A549 treated with Hydrocortisone at 1 μM for 4 hours (cell line): ENCODE measurements at places on chromosomes 12 and 14. TPM values are rescaled to one million over a fixed set of nuclear protein-coding genes. Genes with fewer than 3 reads are reported as not detected.

KRT6A gene
- total RNA-seq: 10.3 to 13.4 TPM (median 11.2 TPM) in 5 replicates

VWF gene
- 0.07 to 0.31 TPM (median 0.14 TPM) in 5 replicates for total RNA-seq

CAPS2 gene
- 0.94 to 1.6 TPM (median 0.99 TPM) in 5 replicates for total RNA-seq

PA2G4 gene
- total RNA-seq: 268 to 375 TPM (median 283 TPM) in 5 replicates

AICDA gene
- total RNA-seq: 0.13 to 0.28 TPM (median 0.24 TPM) in 5 replicates

KRT72 gene
- 0.07 TPM in 1 of 5 replicates, not detected in the others for total RNA-seq

TUBA1C gene
- total RNA-seq: 1,549 to 2,166 TPM (median 1,667 TPM) in 5 replicates

GLIPR1L1 gene
- not detected in 5 replicates for total RNA-seq

OAS2 gene
- 0.11 to 0.22 TPM (median 0.15 TPM) in 5 replicates for total RNA-seq

COX8C gene
- total RNA-seq: not detected in 5 replicates

DDX23 gene
- 74.2 to 96.4 TPM (median 76.2 TPM) in 5 replicates for total RNA-seq

FAM161B gene
- total RNA-seq: 1.5 to 1.8 TPM (median 1.7 TPM) in 5 replicates

GALNT6 gene
- 2.4 to 4.3 TPM (median 3.1 TPM) in 5 replicates for total RNA-seq

IL26 gene
- total RNA-seq: not detected in 5 replicates

CFAP54 gene
- total RNA-seq: 0.54 to 1.3 TPM (median 1.1 TPM) in 5 replicates

OR10A7 gene
- total RNA-seq: not detected in 5 replicates

BCL2L2 gene
- 15.8 to 21.2 TPM (median 18.0 TPM) in 5 replicates for total RNA-seq

GPATCH2L gene
- 16.9 to 27.1 TPM (median 21.5 TPM) in 5 replicates for total RNA-seq

LMO3 gene
- not detected in 5 replicates for total RNA-seq

KITLG gene
- 13.3 to 20.9 TPM (median 16.6 TPM) in 5 replicates for total RNA-seq

ABCC9 gene
- 0.02 to 0.05 TPM in 2 of 5 replicates, not detected in the others for total RNA-seq

ZDHHC22 gene
- 0.18 to 0.37 TPM (median 0.23 TPM) in 5 replicates for total RNA-seq

NUAK1 gene
- 5.8 to 6.6 TPM (median 6.0 TPM) in 5 replicates for total RNA-seq

CLEC9A gene
- total RNA-seq: not detected in 5 replicates

FGF6 gene
- not detected in 5 replicates for total RNA-seq

BMAL2 gene
- total RNA-seq: 12.0 to 22.1 TPM (median 15.2 TPM) in 5 replicates

GPRC5D gene
- total RNA-seq: not detected in 5 replicates

HNRNPA1 gene
- total RNA-seq: 1,504 to 2,670 TPM (median 1,523 TPM) in 5 replicates

GDF3 gene
- total RNA-seq: not detected in 5 replicates

TMEM30B gene
- total RNA-seq: 0.18 to 0.39 TPM (median 0.25 TPM) in 5 replicates

RTRAF gene
- 256 to 273 TPM (median 262 TPM) in 5 replicates for total RNA-seq

RHOJ gene
- total RNA-seq: not detected in 5 replicates

RFX4 gene
- total RNA-seq: 0.03 TPM in 1 of 5 replicates, not detected in the others

NYNRIN gene
- 0.22 to 0.50 TPM (median 0.36 TPM) in 5 replicates for total RNA-seq

SYT10 gene
- not detected in 5 replicates for total RNA-seq

KCNJ8 gene
- 0.22 to 0.47 TPM (median 0.32 TPM) in 5 replicates for total RNA-seq

AVPR1A gene
- total RNA-seq: 0.01 to 0.12 TPM (median 0.03 TPM) in 5 replicates

AMHR2 gene
- total RNA-seq: 0.56 to 1.1 TPM (median 0.88 TPM) in 5 replicates
